HFFc6 (cell line): ENCODE measurements at places on chromosomes 5 and 9.

GRCh38 chr5:126914801-126915436, 115.4 kb downstream of the MARCHF3 start:
- DNase-seq = no peak

- no peak for DNase-seq
Observed at GRCh38 chr5:37966291-37966690, 126.5 kb upstream of the GDNF start.

- DNase-seq = no peak
Observed at GRCh38 chr5:91839721-91840120, 456.6 kb upstream of the ARRDC3 start.

DNA sequence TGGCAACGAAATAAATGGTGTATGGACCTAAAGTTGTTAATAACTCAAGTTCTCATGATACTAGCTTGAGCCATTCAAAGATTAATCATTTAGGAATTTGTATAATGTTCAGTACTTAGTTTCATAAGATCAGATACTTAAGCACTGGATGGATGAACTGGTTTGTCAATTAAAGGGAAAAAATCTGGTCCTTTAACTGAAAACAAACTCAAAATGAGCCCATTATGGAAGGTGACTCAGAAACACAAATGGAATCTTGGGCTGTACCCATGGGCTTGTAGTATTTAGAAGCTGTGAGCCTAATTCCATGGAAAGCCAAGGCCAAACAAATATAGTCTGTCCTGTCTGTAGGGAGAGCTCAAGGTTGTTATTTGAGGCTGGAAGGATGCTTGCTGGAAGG, 27.6 kb upstream of the ADRB2 start:
- DNase-seq = peak; percentile 17

- DNase-seq = no peak
Observed at GRCh38 chr5:171311322-171312077, 2.5 kb downstream of the TLX3 start.

GRCh38 chr9:88005240-88005639, 30.9 kb upstream of the CDK20 start:
- peak; percentile 7 for DNase-seq

DNA sequence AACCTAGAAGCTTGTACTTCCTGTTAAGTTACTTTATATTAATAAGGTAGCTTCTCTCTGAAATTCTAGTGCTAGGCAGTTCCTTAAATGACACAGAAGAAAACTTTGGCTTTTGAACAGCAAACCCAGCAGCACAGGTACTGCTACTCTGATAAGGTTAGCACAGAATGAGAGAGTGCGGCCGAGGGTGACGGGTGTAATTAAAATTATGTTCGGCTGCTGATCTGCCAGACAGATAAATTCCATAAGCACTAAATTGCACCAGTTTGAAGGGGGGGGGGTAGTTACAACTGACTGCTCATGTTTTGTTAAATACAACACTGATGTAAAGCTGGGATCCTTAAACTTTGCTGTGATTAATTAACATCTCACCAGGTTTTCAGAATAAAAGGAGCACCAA, 475.1 kb downstream of the SPOCK1 start:
- DNase-seq = no peak

DNA sequence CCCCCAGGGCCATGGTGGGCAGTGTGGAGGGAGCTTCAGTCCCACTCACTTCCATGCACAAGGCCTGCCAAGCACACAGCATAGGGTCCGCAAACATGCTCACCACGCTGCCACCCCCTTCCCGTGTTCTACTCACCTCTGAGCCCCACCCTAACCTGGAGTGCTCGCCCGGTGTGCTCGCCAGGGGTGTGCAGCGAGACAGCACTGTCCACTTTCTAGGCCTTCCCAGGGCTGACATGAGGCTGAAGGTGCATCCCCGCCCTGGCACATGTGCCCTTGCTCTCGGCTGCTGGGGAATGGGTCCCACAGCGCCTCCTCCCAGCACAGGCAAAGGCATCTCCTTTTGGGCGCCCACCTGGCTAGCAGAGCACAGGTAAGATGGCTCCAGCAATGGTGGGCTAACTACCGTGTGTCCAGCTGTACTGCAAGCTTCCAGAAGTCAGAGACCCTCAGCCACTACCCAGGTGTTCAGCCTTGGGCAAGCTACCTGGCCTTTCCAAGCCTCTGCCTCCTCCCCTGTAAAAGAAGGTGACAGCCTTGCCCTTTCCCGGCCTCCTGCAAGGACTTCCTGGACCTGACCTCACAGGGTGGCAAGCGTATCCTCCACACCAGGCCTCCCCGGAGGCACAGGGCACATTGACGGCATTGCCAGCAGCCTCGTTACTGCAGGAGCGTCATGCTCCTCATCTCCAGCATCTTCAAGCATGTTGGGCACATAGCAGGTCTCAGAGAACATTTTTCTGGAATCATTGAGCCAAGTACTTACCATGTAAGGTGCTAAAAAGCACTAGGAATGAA, 4.2 kb upstream of the SEC16A start:
- no peak for DNase-seq

GRCh38 chr9:92196909-92197308, 81.7 kb upstream of the SPTLC1 start:
- peak; percentile 72 for DNase-seq

DNA sequence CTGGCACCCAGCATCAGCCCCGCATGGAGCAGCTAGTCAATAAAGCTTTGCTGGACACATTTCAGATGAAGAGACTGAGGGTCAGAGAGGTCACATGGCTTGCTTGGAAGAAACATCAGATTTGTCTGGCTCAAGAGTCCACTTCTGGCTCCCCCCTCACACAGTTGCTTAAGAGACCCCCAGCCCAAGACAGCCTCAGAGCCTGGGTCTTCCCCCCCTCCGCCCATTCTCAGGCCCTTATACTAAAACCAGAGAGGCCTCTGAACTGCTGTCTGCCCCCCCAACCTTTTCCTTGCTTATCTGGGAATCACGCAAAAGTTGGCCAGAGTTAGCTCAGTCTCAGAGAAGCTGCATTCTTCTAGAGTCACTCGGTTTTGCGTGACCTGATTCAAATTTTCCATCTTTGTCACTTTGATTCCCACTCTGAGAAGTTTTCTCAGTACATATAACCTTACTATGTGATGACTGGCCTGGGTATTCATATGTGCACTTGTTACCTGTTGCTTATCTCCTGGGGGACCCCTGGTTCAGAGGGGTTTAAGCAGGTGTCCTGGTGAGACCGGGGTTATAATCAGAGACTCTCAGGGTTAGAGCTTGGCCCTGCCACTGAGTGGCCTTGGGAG, 145.4 kb upstream of the IER5L start:
- no peak for DNase-seq

- no peak for DNase-seq
Observed at GRCh38 chr9:137789295-137789895, 88.2 kb upstream of the CACNA1B start.

DNA sequence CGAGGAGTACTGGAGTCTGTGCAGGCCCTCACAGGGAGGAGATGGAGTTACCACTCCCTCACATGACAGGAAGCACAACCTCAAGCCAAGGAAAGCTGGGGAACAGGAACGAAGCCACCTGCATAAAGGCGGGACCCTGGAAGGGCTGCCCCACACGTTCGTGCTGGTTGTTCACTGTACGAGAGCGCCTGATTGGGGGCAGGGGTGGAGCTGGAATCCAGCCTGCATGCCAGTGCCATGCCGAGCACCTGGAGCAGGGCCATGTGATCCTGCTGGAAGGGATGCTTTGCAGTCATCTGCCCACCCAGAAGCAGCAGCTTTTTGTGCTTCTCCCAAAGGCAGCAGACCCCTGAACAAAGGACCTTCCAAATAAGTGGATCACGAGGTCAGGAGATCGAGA, 11.4 kb downstream of the GRM6 start:
- DNase-seq = no peak

DNA sequence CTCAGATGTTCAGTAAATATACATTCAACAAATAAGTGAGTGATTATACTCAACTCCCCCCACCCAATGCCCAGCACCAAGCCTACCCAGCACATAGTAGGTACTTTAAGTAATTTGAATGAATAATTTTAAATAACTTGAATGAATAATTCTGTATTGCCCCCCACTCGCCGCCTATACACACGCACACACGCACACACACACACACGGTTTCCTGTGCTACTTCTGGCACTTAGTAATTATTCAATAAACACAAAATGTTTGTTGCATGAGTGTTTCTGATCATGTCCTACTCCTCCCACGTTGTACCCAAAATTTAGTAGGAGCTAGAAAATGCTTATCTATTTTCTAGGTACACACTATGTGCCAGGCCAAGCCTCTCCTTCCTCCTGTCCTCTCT, 16.2 kb downstream of the PCDH12 start:
- DNase-seq = no peak

DNA sequence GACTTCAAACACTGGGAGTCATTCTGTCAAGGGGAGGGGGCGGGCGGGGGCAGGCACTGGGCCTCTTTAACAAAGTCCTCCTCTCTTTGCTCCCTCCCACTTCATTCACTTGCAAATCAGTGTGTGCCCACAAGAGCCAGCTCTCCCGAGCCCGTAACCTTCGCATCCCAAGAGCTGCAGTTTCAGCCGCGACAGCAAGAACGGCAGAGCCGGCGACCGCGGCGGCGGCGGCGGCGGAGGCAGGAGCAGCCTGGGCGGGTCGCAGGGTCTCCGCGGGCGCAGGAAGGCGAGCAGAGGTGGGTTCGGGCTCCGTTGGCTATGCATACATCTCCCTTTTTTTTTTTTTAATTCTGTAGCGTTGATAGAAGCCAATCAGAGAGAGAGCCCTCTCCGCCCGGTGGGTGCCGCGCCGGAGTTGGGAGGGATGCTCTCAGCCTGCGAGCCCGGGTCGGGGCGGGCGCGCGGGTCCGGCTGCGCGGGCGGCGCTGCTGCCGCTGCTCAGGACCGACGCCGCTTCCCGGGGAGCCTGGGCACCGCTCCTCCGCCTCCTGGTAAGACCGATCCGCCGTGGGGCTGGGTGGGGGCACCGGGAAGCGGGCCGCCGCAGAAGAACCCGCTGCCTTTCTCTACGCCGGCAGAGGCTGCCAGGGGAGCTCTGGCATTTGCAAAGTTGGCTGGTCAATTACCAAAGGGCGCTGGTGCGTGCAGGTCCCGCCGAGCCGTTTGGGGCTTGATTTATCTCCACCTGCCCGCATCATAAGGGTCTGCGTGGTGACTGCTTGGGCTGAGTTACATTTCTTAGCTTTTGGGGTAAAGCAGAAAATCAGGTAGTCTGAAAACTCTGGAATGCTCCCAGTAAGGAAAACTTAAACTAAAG, at the start of gene CDH6:
TSS of gene CDH6 (plus strand) at position 96 of the 877 bp plus-strand sequence. CDS start 73,788 bp downstream, outside the sequence.
- no peak for DNase-seq

DNA sequence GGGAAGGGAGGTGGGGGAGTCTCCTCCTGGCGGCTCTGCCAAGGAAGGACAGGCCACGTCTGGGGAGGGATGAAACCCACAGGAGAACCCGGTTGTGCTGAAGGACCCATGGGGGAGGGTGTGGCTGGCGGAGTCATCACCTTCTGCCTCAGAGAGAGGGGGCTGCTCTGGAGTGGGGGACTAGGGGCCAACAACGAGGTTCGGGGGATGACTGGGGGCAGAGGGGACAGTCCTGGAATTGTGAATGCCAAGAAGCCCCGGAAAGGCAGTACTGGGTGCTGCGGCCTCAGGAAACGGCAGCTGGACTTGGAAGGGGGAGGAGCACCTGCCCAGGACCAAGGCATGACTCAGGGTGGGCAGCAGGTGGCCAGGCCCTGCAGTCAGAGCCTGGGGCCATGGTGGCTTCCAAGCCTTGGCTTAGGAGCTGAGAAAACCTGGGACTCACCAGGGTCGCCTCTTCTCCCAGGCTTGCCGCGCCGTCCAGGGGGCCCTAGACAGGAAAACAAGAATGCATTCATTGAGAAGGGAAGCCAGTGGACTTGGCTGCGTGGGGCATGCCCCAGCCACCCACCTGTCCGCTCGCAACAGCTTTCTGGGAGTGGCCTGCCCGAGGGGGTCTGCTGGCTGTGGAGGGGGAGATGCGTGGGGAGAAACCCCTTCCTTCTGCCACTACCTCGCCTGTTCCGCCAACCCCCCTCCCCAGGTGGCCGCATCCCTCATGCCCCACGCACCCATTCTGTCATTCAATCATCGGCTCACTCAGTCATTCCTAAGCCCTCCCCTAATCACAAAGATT, 74.0 kb upstream of the PHYKPL start:
- no peak for DNase-seq

DNA sequence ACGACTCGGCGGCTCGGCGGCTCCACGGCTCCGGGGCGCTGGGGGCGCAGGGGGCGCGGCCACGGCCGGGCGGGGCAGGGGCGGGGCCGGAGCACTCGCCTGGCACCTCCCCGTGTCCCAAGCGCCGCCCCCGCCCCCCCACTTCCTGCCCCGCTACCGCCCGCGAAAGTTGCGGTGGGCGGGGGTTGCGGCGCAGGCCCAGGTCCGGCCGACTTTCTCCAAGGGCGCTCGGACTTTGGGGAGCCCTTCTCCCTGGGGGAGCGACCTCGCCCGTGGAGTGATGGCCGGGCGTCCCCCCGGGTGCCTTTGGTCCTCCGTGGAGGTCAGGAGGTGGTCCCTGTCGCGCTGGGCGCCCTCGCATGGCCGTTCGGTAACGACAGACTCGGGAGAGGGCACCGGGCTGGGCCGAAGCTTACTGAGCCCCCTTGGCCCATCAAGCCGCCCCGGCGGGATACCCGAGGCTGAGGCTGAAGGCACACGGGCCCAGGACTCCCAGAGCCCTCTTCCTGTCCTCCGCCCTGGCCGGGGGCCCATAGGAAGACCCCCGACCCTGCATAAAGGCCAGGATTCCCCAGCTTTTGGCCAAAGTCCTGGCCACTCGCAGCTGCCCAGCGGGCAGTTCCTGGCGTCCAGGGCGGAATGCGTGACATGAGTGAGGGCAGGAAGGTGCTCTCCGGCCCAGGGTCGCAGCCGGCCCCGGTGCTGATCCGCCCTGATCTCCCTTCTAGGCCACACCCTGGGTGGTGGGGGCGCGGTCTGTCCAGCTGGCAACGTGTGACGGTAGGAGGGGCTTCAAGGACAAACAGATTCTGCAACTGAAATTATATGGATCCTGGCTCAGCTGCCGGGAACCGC, 883 bp upstream of the VAV2 start:
- peak; percentile 89 for DNase-seq

- no peak for DNase-seq
Observed at GRCh38 chr9:125594223-125594610, 112.8 kb downstream of the MAPKAP1 start.

- peak; percentile 39 for DNase-seq
Observed at GRCh38 chr9:385818-386398, 171.2 kb downstream of the DOCK8 start.
